Stimulated activated CD4-positive, alpha-beta T cell treated with anti-CD3 and anti-CD28 coated beads, Interleukin-15, amount 100 ng/mL, for 1 hour (primary cell): ENCODE measurements at places on chromosomes 5 and 9.

DNA sequence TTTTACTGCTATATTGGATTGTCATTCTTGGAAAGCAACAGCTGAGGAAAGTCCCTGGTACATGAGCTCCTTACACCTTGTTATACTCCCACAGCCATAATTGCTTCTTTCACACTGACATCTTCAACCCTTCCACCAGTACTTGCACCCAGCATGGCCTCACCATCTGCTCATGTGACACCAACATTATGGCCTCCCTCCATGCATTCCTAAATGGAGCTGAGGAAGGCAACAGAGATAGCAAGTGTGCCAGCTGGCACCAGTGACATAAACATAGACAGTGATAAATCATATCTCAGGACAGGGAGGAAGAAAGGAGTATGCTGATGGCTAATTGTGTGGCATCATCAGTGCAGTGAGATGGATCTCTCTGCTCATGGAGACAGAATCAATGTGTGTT lies 119.5 kb downstream of the BAAT start:
- no peak for DNase-seq

- no peak for DNase-seq
Observed at GRCh38 chr9:36793277-36793676, 220.6 kb downstream of the MELK start.

GRCh38 chr9:70229026-70229425 lies 29.8 kb upstream of the SMC5 start:
- DNase-seq: no peak

- DNase-seq: no peak
Observed at GRCh38 chr9:101587332-101588043, 7.3 kb downstream of the PPP3R2 start.

DNA sequence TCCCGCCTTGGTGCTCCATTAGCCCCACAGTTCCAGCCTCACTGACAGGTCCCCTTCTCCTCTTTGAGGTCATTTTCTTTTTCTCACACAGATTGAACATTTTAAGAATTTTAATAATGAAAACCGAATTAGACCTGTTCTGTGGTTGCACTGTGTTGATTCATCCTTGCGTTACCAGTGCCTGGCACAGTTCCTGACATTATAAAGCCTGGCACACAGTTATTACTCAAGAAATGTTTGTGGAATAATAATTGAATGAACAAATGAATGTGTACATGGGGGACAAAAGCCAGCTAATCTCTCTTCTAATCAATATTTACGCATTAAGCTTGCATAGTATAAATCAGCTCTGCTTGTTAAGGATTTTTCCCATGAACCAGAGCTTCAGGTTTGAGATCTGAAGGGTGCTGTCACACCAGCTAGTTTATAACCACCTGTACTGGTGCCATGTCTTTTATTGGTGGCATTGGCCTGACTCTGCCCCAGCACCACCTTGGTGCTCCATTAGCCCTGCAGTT lies 80.0 kb downstream of the SV2C start:
- no peak for DNase-seq

GRCh38 chr9:19027825-19028224 lies 5.2 kb downstream of the SAXO1 start:
- DNase-seq: no peak

- DNase-seq: no peak
Observed at GRCh38 chr9:128770286-128771030, 1.3 kb downstream of the ZER1 start.

DNA sequence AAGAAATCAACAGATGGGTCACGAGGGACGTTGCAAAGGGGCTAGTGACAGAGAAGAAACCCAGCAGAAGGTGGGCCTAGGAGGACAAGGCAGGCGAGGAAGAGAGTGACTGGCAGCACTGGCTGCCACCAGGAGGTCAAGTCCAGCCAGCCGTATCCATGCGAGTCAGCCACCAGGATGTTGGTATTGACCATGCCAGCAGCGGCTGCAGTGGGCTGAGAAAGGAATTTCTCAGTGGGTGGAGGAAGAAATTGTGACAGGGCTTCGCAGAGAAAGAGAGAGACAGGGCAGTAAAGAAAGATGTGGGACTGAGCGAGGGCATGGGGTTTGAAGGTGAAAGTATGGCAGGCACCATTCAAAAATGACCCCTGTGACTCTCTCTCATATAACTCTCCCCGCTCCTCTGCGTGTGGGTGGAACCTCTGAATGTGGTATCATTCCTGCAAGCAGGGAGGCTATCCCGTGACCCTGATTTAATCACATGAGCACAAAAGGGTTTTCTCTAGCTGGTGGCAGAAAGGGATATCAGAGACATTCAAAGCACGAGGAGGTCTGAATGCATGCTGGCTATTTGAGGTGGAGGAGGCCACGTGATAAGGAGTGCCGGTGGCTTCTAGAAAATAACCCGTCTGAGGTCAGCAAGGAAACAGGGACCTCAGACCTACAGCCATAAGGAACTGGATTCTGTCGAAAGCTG lies 45.4 kb upstream of the FBXW11 start:
- DNase-seq: no peak

- DNase-seq: no peak
Observed at GRCh38 chr9:136024286-136024685, 63.1 kb upstream of the UBAC1 start.

- DNase-seq: no peak
Observed at GRCh38 chr9:127330501-127330900, 65.9 kb downstream of the GARNL3 start.

DNA sequence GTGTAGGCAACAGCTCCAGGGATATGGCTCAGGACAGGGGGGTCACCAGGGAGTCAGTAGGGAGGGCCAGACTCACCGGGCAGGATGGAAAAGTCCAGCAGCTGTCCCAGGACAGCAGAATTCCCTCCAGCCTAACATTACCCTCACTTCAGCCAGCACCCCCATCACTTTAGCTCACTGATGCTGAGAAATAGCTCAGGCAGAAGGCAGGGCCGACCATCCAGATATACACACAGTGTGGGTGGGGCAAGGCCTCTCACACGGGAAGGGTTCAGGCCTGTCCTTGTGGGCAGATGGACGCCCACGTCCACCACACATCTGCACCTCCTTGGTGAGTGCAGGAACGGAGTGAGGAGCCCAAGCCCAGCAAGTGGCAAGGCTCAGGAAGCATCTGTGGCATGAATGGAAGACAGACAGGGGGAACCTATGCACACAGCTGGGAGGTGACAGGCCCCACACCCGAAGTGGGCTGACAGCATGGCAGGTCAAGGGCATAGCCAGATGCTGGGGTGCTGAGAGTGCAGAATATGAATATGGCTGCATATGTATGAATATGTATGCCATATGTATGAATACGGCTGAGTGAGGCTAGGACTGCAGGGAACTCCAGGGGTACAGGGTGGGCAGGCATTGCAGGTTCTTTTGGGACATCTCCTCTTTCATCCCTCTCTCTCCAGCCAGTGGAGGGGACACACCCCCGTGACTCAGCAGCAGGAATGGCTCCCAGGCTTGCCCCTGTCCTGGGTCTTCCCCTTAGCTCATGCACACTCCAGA lies 17.0 kb downstream of the BICD2 start:
- no peak for DNase-seq

DNA sequence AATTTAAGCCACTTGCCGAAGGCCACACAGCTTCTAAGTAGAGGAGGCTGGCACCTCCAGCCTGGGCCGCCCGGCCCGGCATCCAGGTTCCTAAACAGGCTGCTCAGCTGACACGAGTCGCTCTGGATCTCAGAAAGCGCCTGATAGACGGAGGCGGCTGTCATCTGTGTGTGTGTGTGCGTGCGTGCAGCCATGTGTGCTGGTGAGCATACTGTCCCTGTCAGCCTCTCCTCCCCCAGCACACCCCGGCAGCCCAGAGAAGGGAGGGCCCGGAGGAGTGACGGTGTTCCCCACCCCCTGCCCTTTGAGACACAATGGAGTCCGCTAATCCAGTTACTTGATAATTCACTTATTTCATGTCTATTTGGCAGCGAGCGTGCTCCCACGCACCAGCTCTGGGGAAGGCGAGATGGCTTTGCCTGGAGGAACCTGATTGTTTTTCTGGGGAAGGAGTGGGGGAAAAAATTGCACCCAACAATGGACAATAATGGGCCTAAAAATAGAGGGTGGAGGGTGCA lies 20.0 kb downstream of the NTNG2 start:
- DNase-seq: no peak

GRCh38 chr9:125888211-125888610 lies 141.0 kb downstream of the PBX3 start:
- DNase-seq: no peak

DNA sequence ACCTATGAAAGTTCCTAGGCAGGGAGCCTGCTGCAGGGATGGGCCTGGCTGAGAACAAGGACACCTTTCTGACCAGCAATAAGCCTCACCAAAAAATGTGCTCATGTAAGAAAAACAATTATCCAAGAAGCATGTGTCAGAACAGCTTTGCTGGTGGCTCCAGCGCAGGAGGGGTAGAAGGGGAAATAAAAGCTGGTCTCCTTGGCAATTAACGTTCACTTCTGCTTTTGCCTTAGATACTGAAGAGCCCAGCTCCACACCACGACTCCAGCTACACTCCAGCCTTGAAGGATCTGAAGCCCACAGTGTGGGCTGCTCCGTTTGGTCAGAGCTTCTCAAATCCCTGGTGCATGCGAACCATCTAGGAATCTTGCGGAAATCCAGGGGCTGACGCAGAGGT lies 107.6 kb upstream of the PHYKPL start:
- no peak for DNase-seq

- DNase-seq: no peak
Observed at GRCh38 chr9:126505697-126506346, 107.9 kb upstream of the LMX1B start.

- DNase-seq: no peak
Observed at GRCh38 chr5:56314529-56314928, 81.4 kb upstream of the ANKRD55 start.

GRCh38 chr9:114406441-114406840 lies 18.7 kb upstream of the AKNA start:
- no peak for DNase-seq

GRCh38 chr5:138770291-138770690 lies 17.1 kb downstream of the CTNNA1 start:
- no peak for DNase-seq

GRCh38 chr5:157599565-157599964 lies 24.0 kb upstream of the ADAM19 start:
- DNase-seq: no peak

GRCh38 chr5:115435778-115436712 lies 108.5 kb downstream of the FEM1C start:
- DNase-seq: no peak

GRCh38 chr9:131391020-131391419 lies 2.9 kb upstream of the PRRC2B start:
- no peak for DNase-seq

DNA sequence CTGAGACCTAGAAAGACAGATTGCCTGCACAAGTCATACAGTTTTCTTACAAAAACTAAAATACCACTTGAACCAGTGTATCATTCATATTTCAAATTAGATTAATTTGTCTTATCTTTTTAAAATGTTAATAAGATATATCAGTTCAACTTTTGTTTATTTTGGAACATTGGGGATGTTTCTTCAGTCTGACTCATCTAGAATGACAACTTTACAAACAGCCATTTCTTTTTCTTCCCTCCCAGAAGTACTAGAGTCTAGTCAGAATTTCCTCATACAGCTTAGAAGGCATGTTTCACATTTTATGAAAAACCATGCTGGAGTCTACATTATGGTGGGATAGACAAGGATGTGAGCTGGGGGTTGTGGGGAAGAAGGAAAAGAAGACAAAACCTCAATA lies 262.5 kb downstream of the NFIB start:
- DNase-seq: no peak

GRCh38 chr9:4137681-4138099 lies 162.2 kb downstream of the GLIS3 start:
- DNase-seq: no peak

GRCh38 chr9:113973963-113974413 lies 97.9 kb downstream of the ZNF618 start:
- no peak for DNase-seq

DNA sequence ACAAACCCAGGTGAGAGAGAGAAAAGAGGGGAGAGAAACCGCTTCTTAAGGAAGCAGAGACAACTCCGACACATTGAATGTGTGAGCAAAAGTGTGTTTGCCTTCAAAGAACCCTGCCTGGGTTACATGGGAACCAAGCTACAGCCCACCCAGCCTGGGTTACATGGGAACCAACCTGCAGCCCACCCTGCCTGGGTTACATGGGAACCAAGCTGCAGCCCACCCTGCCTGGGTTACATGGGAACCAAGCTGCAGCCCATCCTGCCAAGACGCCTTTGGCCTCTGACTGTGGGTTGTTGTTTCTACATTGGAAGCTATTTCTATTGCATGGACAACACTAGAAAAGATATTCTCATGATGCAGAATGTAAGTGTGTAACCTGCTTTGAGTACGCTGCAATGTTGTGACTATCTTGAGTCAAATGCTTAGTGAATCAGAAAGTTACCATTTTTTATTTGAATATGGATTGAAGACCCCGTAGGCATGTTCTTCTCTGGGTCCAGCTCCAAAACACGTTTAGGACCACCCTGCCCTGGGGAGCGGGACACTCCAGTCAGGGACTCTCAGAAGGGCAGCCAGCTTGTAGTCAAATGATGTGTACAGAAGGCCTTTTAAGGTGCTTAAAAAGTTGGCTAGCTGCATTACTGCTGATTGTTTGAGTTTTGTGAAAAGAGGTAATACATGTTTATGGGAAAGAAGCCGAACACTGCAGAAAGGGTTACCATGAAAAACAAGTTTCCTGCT lies 39.1 kb upstream of the UNC5A start:
- DNase-seq: no peak

GRCh38 chr5:55624841-55625588 lies 87.1 kb downstream of the SLC38A9 start:
- DNase-seq: no peak

DNA sequence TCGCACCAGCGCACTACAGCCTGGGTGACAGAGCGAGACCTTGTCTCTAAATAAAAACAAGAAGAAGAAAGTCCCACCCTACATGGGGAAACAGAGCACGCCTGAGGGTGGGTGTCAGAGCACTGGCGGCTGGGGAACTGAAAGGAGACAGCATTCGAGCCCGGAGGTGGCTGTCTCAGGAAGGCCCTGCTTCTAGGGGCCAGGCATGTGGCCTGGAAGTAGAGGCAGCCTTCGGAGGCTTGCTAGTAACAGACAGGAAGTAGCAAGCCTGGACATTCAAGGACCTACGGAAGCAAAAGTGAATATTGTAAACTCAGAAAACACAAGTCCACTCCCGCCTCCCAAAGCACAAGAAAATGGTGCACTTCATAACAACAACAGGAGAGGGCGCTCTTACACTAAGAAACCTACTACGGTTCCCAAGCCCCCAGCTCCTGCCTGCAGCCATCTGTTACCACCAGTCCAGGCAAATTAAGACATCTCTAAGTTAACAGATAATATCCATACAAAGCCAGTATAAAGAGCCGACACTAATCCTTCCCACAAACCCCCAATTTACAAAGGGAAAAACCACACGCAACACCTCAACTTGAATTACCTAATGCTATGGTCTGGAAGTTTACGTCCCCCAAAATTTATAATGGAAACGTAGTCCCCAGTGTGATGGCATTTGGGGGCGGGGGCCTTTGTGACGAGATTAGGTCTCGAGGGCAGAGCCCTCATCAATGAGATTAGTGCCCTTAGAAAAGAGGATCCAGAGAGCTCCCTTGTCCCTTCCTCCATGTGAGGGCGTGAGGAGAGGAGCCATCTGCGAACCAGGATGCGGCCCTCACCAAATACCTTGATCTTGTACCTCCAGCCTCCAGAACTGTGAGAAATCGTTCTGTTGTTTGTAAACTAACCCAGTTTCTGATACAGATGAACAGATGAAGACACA lies 7.7 kb downstream of the RASGEF1C start:
- DNase-seq: no peak
